Activated T-cell treated with anti-CD3 and anti-CD28 coated beads, Interleukin-2, amount 50 U/mL, for 72 hours (primary cell): ENCODE measurements at places on chromosomes 6 and 20. TPM values are rescaled to one million over a fixed set of nuclear protein-coding genes. Genes with fewer than 3 reads are reported as not detected.

- DNase-seq, result no peak
These were observed 48.6 kb downstream of the RALY start for GRCh38 chr20:34042262-34042661.

DNA sequence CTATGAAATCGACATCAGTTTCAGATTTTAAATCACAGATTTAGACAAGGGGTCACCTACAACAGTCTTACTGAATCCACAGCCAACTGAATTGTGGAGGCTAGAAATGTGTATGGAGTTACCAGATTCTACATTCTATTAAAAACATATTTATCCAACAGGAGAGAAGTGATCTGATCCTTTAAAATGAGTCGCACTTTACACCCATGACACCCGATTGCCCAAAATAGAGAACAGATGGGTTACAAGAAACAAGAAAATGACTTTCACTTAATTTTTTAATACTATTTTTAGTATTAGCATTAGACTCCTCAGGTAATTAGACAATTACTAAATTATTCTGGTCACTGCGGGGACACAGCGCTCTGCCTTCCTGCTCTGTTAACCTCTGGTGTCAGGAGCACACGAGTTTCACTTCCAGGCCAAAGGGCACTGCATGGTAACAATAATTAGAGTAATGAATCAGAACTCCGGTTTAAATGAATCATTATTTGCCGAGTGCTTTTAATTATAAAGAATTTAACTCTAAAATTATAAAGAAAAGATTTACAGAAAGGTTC is 108.6 kb downstream of the ATP9A start:
- no peak for DNase-seq

Gene OXT
- total RNA-seq, result 1.8 TPM

Gene BMP7
- total RNA-seq, result 0.39 TPM

GRCh38 chr20:60372275-60372674 is 414.1 kb downstream of the CDH26 start:
- no peak for DNase-seq

DNA sequence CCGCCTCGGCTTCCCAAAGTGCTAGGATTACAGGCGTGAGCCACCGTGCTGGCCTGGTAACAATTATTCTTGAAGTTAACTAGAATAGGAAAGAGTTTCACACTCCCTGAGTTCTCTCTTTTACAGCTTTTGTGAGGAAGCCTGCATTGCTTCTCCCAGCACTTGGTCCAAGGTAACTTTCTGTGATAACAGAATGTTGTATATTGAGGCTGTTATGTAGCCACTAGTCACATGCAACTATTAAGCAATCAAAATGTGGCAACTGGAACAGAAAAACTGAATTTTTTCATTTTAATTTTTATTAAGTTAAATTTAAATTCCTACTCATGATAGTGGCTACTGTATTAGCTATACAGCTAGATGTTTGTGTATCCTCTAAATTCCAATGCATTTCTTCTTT is 2.5 kb downstream of the TRIM38 start:
- DNase-seq, result no peak

GRCh38 chr20:4886771-4887527 is 114.4 kb downstream of the SLC23A2 start:
- no peak for DNase-seq

- DNase-seq, result no peak
These were observed 2.8 kb upstream of the GINM1 start for GRCh38 chr6:149563203-149563927.

- no peak for DNase-seq
These were observed 4.4 kb upstream of the GLP1R start for GRCh38 chr6:39044181-39044580.

DNA sequence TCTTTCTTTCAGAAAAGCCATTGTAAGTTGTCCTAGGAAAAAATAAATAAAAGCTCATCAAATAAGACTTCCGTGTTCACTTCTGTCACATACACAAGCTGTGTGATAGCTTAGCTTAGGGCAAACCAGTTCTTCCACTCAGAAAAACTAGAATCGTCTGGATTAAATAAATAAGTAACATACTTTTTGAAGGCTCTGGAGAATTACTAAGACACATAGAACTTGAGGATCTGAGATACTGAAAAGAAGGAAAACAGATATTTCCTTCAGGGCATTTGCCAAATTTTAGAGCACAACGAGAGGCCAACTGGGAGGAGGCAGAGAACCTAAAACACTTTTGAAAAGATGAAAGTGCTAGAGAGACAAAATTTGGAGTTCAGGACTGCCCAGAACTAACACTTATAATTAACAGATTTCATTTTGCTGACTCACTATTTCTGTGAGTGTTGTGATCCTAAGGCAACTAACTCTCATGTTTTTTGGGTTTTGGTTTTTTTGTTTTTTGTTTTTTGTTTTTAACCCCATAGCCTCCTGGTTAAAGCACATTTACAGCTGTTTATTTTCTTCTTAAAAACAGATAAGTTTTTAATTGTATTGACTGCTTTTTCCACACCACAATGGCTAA is 38.7 kb upstream of the THEMIS start:
- DNase-seq, result no peak

DNA sequence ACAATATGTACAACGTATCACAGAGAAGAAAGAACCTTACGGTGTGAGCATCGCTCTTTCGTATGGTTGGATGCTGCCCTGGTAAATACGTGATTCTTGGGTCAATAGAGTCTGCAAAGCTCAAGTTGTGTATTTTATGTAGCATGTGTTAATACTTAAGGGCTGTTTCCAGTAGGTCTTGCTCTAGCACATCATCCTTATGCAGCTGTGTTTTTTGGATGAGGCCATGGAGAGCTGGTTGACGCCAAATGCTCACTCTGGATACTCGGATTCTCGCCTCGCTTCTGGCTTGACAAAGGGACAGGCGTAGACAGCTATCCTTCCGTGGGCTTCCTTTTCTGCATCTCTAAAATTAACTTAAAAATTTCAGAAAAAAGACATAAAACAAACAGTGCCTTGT is 38.9 kb downstream of the SNRNP48 start:
- DNase-seq, result no peak

DNA sequence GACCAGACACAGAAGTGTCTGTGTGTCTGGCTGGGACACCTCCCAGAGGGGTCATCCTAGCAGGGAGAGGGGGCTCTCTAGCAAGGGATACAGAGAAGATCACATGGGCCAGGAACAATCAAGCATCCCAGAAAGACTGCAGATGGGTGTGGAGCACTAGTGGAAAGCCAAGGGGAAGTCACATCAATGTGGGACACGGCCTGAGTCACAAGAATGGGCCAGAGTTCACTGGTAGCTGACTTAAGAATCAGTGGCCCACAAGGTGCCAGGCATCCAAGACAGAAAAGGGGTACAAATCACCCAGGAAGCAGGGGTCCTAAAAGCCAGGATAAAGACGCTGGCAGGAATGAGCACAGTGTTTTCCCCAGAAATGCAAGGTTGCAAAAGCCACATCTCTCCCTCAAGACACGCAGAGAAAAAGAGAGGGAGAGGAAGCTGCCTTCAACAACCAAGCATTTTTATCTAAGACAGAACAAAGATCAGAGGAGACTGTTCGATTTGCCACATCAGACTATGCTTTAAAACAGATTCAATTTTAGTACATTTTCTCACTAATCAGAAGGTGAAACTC is 113.6 kb upstream of the DST start:
- DNase-seq, result no peak
